ENCODE measurements at places on chromosomes 16 and 17.

DNA sequence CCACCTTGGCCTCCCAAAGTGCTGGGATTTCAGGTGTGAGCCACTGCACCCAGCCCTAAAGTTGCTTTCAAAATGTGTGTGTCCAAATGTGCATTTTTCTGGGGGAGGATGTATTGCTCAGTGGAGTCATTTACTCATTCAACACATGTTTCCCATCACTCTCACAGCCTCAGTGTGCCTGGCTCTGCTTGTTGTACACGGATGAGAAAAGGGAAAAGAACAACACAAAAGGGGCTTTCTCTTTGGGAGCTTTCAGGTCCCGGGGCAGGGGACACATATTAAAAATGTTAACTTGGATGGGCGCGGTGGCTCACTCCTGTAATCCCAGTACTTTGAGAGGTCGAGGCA lies 1.7 kb upstream of the PPL start:
- no peak for DNase-seq

GRCh38 chr16:66026787-66027330 lies 339.6 kb upstream of the CDH5 start:
- DNase-seq: no peak

DNA sequence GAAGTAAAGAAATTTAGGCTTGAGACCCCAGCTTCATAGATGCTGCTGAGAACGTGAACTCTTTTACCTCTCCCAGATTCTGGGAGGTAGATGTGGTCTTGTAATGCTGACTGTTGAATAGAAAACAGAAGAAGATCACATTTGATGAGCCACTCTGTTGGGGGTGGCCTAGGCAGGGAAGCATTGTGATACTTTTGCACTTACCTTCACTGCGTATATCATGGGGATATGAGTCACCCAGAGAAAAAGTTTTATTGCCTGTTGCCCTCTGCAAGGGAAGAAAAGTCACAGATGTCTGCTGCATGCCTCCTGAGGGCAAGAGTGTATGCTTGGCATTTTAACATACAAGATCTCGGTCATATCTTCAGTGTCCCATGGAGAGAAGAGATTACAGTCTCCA lies 365.4 kb downstream of the SNX29 start:
- no peak for DNase-seq

GRCh38 chr17:81510785-81511553 lies 1.6 kb downstream of the ACTG1 start:
- DNase-seq: no peak

DNA sequence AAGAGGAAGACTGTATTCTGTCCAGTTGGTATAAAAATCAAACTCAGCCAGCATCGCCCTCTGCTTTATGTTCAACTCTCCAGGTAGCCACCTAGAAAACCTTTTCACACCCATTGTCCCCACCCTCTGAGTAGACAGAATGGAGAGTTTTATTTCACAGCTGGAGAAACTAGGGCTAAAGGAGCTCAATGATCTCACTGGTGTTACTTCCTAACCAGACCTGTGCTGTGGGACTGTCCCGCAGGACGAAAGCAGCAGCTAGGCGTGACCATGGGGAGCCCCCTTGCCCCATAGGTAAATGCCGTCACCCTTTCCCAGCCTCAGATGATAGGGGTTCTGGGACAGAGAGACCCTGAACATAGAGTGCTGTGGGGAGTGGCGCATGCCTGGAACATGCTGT lies 67.7 kb downstream of the CYLD start:
- no peak for DNase-seq

DNA sequence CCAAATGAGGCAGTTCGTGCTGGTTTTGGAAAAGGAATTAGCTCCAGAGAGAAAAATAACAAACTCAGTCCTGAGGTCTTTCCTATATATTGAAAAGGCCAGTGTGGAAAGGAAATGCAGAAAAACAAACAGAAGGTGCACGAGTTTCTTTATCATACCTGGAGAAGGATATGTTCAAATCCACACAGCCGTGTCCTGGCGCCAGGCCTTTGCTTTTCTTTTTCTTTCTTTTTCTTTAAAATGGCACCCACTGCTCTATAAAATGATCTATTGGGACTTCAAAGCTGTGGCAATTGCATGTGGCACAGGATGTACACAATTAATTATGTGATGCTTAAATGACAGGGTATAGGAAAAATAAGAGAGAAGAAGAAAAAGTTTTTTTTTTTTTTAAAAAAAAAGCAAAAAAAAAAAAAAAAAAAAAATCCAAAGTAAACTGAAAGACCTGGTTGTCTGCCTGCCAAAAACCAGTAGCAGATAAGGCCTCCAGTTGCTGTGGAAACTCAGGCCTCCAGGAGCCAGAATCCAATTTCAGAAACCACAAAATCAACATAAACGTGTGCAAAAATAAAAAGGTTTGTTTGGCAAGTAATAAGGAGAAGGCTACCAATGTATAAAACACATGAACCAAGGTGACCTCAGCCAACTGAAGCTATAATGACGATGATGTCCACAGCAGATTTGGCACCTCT lies 957.6 kb upstream of the SOX9 start:
- DNase-seq: peak; percentile 87

GRCh38 chr16:88569614-88569984 lies 604 bp upstream of the ZC3H18 start:
- no peak for DNase-seq

- DNase-seq: peak; percentile 67
These were observed 17.8 kb upstream of the RPL38 start for GRCh38 chr17:74185571-74186185.

DNA sequence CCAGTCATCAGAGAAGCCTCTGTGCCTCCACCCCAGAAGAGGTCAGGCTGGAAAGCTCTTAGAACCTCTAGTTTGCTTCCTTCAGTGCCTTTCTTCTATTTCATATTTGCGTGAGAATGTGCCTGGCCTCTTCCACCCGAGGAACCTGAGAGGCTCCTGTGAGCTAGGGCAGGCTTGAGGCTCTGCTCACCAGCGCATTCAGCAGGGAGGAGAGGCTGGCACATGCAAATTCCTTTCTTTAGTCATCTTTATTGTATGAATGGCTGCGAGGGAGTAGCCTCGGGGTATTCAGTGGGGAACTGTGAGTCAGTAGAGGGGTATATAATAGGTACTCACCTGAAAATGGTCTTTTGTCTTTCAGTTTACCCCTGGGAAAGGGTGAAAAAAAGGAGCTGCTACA lies 268.3 kb downstream of the ABCC12 start:
- no peak for DNase-seq

- no peak for DNase-seq
These were observed 15.2 kb downstream of the RDM1 start for GRCh38 chr17:35915153-35915964.

DNA sequence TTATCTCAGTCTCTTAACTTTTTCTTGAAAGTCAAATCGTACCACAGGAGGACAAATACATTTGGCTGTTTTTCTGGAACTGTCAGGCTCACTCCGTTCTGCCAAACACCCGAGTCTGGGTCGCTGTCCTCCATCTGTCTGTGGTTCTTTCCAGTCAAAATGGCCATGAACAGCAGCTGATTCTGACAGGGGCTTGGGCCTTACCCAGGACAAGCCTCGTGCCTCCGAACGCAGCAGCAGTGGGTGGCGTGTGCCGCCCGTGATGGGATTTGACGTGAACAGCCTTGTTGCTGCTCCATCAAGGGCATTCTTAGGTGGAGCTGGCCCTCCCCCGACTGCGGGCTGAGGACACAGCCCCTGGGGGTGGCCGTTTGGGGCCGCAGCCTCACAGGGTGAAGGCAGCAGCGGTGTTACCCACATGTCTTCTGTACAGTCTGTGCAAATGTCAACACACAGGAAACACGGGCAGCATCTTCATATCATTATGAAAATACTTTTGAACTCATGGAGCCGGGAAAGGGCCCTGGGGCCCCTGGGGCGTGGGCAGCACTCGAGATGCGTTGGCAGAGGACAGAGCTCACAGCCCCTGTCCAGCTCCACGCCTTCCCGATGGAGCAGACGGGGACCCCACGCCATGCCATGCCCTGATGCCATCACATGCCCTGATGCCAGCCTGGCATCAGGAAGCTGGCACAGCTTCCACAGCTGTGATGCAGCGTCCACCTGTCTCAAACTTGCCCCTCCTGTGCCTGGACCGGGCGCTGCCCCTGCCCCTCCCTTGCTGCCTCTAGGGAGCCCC lies 8.6 kb upstream of the ACSF3 start:
- no peak for DNase-seq

DNA sequence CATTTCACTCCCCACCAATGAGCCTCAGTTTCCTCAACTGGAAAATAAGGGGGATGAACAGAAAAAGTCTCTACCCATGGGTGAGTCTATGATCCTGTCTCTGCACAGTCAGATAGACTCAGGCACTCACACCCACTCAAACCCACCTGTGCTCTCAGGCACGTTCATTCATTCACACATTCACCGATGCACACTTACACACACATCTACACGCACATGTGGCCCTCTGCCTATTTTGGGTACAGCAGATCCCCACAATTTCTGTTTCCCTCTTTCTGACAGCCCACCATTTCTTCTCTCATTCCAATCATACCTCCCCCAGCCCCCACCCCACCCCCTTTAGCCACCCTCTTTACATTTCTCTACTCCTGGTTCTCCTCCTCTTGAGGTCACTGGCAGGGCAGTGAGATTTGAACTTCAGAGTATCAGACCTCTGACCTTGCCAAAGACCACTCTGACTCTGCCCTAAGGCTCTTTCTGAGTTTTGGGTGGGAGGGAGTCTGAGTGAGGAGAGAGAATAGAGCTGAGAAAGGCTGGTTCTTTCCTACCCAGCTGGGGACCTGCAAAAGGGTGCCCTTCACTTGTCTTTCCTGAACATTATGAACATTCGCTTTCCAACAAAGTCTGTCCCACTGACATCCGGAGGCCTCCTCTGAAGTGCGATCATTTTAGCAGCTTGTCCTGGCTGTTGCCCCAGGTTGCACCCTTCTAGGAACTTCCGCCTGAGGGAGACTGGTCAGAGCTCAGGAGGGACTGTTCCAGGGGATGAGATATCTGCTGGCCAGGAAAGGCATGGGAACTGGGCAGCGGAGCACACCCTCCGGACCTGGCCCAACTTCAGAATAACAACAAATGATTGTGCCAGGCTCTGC lies 10.1 kb upstream of the COL1A1 start:
- DNase-seq: no peak

GRCh38 chr17:12987120-12987519 lies 30.7 kb downstream of the ELAC2 start:
- no peak for DNase-seq

DNA sequence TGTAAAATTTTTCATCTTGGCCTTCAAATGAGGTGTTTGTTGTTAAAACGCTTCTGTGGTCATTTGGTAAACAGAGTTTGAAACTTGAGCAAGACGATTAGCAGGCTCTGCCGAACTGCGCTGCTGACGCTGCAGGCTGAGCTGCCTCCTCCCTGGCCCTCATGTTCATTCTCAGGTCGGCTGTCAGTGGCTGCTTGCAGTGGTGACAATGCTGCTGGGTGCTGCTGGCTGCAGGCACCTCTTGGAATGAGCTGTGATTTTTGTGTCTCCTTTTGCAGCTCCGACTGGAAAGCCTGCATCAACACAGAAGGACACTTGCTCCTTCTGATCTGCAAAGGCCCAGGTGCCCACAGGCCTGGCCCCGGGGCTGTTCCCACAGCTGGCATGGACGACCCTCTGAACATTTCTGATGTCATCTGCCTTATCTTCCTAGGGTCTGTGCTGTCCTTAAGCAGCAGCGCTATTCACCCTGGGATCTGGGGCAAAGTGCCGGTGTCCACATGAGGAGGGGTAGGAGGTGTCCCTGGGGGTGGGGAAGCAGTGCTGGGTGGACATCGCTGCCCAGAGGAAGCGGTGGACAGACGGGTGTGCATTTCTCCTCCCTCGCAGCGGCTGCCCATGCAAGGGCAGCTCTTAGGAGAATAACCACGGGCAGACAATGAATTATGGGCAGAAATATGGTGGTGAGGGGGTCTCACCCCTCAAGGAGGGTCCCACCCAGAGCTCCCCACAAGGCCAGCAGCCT lies 23.1 kb upstream of the OSGIN1 start:
- DNase-seq: no peak

DNA sequence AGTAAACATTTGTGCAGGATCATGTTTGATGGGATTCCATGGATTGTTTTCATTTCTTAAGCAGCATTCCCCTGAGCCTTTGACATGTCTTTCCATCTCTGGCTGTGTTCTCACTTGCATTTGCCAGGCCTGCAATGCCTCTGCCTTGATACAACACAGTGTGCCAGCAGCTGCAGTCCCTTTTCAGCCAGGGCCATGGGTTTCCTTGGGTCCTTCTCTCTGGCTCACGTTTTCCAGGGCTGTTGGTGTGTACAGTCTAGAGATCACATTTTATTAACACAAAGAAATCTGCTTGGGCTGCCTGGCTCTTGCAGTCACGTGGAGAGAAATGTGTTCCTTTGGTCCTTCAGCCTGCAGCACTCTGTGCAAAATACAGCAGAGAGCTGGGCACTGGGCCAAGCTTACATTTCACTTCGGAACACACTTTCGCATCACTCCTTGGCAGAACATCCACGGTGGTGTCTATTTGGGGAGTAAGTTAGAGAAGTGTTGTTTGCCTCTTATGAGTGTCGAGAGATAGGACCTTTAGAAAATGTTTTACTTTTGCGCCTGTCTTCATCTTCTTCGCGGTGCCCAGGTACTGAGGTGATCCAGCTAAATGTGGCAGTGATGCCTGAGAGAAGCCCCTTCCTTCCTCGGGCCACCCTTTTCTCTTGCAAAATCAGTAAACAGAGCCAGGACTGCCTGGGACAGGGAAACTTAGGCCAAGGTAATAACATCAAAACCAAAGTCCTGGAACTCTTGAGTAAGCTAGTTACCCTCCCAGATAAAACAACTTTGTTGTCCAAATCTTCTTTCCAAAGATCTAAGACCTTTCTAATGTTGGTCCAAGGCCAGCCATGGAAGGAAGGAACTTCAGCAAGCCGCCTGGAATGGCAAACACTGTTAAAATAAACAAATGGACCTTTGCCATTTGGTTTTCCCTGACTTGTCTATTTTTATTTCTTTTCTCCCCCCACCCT lies 20.9 kb downstream of the HLF start:
- DNase-seq: peak; percentile 14

DNA sequence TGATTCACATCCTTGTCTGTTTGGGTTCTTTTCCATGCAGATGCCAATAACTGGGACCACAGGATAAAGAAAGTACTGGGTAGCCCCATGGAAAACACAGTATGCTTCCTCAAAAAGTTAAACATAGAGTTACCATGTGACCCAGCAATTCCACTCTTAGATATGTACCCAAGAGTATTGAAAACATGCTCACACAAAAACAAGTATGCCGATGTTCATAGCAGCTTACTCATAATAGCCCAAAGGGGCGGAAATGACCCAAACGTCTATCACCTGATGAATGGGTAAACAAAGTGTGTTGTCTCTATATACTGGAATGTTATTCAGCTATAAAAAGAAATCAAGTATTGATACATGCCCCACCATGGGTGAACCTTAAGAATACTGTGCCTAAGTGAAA lies 55.4 kb downstream of the CYB5B start:
- DNase-seq: no peak

GRCh38 chr17:41315814-41316445 lies 420 bp upstream of the KRTAP17-1 start:
- DNase-seq: no peak

- DNase-seq: no peak
These were observed 95.2 kb downstream of the ZDHHC7 start for GRCh38 chr16:84916178-84916577.

- no peak for DNase-seq
These were observed 28.2 kb downstream of the B9D1 start for GRCh38 chr17:19334331-19334730.

Measured in NCI-H1436 treated with DMSO at 0.1 percent for 48 hours (cell line).